Skin of body (tissue), 3 donors: ENCODE measurements at places on chromosomes 1 and 21. TPM values are rescaled to one million over a fixed set of nuclear protein-coding genes. Genes with fewer than 3 reads are reported as not detected.

GRCh38 chr1:33149453-33150190 lies 32.2 kb downstream of the TRIM62 start:
- DNase-seq = no peak

LEPROT gene
- 45.6 TPM for total RNA-seq

- DNase-seq = no peak
Observed at GRCh38 chr1:156592910-156593660, 1.5 kb downstream of the NAXE start.

GRCh38 chr1:67110352-67110751 lies 24.4 kb downstream of the C1orf141 start:
- DNase-seq = no peak

CELA2A gene
- not detected for total RNA-seq

DNA sequence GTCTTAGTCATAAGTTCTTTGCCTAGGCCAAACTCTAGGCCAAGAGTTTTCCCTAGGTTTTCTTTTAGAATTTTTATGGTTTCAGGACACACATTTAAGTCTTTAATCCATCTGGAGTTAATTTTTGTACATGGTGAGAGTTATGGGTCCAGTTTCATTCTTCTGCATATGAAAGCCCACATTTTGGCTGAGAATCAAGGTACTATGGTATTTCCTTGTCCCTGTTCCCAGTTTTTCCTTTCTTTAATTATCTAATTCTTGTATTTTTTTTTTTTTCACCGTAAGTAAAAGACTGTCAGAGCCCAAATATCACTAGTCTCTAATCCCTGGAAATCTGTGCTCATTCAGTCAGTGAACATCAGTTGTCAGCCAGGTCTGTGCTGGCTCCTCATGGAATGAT lies 105.4 kb downstream of the MAP3K21 start:
- peak; percentile 7 for DNase-seq

DNA sequence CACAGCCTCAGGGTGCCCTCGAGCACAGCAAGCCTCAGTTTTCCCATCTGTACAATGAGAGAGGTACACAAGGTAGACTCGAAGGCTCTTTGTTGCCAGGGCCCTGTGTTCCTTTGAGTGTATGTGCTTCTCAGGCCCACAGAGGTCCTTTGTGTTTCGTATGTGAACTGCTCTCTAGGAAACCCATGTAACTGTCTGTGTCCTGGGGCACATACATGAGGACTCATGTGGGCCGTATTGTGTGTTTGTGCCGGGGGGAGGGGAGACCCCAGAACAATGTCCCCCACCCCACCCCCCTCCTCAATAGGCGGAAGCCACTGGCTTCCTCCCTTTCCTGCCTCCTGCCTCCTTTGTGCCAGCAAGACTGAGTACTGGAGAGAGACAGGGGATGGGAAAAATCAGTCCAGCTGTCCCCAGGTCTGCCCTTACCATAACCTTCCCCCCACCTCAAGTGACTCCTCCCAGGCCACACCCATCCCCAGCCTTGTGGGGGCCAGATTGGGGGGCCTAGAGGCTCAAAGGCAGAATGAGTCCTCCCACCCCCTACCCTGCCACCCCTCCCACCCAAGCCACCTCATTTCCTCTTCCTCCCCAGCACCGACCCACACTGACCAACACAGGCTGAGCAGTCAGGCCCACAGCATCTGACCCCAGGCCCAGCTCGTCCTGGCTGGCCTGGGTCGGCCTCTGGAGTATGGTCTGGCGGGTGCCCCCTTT lies at the start of gene TIE1:
TSS of gene TIE1 (plus strand) at position 605 of the 717 bp plus-strand sequence. CDS start at position 695, 90 bp downstream.
- DNase-seq = peak; percentile 21

GRCh38 chr1:184759112-184759511 lies 4.5 kb upstream of the EDEM3 start:
- no peak for DNase-seq

FMO3 gene
- total RNA-seq = not detected

CAPN9 gene
- total RNA-seq = 0.49 TPM

- DNase-seq = no peak
Observed at GRCh38 chr1:93219443-93219842, 38.9 kb downstream of the CCDC18 start.

DNA sequence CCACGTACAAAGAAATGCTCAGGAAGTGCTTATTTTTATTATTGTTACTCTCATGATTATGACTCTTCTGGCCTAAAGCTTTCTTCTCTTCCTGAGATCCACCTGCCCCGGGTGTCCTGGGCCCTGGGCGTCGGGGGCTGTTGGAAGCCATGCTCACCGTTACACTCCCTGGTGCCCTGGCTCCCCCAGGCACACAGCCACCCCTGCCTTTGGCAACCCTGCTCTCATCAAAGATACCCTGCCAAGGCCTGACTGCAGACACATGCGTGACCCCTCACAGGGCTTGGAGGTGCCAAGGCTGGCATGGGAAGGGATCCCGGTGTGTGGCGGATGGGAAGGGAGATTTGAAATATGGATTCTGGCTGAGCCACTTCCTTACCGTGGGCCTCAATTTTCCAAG lies 3.3 kb upstream of the KISS1 start:
- DNase-seq = no peak

C1orf105 gene
- 2.8 TPM for total RNA-seq

- DNase-seq = peak; percentile 49
Observed at GRCh38 chr1:55329091-55329490, 113.9 kb upstream of the USP24 start.

TMOD4 gene
- total RNA-seq = 8.0 TPM

RGS18 gene
- 4.4 TPM for total RNA-seq

DNA sequence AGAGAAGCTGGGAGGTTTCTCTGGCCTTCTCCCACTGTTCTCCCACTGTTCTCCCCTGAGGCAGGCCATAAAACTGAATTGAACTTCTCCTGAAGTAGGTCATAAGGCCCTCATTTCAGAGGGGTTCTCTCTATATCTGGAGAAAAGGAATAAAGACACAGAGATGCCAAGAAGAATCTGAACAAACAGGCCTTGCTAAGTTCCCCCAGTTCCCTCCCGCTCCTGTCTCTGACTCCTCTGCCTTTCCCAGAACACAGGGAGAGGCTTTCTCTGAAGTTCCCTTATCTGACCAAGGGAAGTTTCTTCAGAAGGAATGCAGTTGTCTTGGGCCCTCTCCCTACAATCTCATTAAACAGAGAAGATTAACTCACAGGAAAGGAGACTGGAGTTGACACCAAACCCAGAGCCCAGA lies 83.4 kb downstream of the SLC16A1 start:
- no peak for DNase-seq

NBPF10 gene
- 4.1 TPM for total RNA-seq

DNA sequence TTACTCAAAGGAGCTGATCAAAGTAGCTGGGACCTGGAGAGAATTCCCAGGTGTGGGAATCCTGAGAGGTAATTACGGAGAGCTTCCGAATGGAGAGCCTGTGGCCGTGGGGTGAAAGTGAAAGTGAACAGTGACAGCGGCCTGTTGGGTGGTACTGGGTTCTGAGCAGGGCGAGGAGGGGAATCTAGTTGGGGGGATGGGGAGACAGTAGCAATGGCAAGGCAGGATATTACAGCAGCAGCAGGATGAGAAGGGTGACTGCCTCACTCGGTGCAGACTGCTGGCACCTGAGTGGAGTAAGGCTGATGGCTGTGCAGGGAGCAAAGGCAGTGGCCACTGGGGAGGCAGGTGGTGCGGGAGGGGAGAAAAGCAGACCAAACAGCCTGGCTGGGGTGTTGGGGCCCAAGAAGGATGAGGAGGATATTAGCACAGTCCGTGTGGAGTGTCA lies 70.3 kb upstream of the PRDX6 start:
- no peak for DNase-seq

ABCB10 gene
- total RNA-seq = 16.9 TPM

DNA sequence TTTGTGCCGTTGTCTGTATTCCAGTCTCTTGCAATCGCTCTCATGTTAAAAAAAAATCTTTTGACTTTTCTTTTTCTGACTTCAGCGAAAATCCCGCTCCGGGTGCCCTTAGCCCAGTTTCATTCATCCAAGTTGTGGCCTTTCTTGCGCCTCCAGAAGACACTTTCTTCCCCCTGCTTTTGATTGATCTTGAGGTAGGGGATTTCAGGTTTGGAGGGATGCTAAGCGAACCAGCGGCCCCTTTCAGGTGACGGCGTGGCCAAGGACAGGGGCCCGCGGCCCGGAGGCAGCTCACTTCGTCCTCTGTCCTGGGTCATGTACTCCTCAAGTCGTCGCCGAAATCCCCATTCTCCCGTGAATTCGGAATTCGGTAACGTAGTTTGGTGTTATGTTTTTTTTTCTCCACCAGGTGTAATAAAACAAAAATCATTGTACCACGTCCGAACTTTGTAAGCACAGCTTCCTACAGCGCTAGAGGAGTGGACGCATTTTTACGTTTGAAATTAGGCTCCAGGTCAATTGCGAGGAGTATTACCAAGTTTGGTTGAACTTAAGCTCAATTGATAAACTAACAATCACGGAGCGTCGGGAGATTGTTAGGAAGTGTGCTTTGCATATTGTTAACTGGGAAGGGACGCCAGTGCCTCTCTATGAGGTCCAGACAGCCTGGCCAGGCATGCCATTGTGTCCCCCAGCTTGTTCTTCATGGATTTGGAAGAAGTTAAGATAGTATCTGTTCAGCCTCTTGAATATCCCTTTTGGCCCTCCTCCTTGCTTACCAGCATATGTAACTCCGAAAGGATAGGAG lies 1.1 kb downstream of the MRPS6 start:
- no peak for DNase-seq

DNA sequence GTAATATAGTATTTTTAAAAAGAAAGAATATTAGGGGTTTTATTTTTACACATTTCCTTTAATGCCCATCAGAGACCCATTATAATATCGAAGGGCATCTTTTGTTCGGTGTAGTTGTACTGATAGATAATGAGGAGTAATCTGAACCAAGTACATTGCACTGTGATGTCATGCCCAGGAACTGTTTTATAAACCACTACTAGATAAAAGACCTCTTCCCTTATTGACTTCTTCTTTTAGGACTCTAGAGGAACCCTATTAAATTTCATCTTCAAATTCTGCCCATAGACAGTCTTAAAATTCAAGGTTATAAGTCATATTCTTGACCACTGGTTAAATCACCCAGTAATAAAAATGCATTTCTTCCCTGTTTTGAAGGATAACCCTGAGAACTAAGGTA lies 206.5 kb downstream of the NRIP1 start:
- DNase-seq = no peak

- DNase-seq = no peak
Observed at GRCh38 chr1:232629250-232630046, 485 bp downstream of the SIPA1L2 start.

FMN2 gene
- 0.69 TPM for total RNA-seq

GRCh38 chr1:230575886-230576500 lies 66.3 kb upstream of the COG2 start:
- DNase-seq = no peak

SPRR1B gene
- total RNA-seq = 22.3 TPM

LCE1D gene
- total RNA-seq = 1.4 TPM

DNA sequence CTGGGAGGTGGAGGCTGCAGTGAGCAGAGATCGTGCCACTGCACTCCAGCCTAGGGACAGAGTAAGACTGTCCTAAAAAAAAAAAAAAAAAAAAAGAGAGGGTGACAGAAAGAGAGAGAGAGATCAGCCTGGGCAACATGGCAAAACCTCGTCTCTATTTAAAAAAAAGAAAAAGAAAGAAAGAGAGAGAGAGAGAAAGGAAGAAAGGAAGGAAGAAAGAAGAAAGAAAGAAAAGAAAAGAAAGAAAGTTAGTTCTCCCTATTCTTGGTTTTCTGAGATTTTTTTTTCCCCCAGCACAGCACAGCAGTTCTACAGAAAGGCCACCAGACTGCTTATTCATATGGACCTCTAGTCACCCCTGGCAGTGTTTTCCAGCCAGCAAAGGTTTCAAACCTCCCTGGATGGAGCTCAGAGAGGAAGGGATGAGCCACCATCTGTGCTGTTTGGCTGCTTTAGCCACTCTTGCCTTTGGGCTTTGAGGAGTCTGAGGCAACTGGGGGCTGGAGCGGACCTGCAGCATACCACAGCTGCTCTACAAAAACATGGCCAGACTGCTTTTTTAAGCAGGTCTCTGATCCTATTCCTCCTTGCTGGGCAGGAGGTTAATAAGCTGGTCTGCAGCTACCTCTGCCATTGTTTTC lies 10.6 kb downstream of the S100A6 start:
- no peak for DNase-seq

DNA sequence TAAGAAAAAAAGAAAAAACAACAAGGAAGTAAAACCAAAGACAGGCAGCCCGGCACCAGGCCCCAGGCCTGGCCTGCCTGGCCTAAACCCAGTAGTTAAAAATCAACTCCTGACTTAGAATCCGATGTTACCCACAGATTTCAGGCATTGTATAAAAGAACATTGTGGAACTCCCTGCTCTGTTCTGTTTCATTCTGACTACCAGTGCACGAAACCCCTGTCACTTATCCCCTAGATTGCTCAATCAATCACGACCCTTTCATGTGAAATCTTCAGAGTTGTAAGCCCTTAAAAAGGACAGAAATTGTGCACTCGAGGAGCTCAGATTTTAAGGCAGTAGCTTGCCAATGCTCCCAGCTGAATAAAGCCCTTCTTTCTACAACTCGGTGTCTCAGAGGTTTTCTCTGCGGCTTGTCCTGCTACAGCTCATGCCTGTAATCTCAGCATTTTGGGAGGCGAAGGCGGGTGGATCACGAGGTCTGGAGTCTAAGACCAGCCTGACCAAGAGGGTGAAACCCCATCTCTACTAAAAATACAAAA lies 15.6 kb upstream of the MYOCOS start:
- no peak for DNase-seq

DNA sequence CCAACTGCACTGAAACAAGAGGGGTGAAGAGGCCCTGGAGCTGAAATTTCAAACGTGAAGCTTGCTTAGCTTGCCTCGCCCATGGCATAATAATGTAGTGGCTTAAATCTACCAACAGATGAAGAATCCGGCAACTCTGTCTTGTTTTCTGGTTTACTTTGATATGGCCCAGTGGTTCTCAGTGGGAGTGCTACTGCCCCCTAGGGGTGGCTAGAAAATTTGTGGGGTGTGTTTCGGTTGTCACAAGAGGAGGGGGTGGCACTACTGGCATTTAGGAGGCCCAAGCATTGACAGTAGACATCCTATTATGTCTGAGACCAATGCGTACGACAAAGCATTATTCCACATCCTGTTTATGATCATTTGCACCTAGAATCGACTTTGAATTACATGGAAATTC lies 51.9 kb upstream of the C8B start:
- DNase-seq = no peak

- no peak for DNase-seq
Observed at GRCh38 chr1:65388908-65389695, 31.4 kb upstream of the LEPR start.

PTGFRN gene
- 113 TPM for total RNA-seq

CLIC6 gene
- 0.20 TPM for total RNA-seq
